ENCODE measurements at places on chromosomes 11 and 22.

DNA sequence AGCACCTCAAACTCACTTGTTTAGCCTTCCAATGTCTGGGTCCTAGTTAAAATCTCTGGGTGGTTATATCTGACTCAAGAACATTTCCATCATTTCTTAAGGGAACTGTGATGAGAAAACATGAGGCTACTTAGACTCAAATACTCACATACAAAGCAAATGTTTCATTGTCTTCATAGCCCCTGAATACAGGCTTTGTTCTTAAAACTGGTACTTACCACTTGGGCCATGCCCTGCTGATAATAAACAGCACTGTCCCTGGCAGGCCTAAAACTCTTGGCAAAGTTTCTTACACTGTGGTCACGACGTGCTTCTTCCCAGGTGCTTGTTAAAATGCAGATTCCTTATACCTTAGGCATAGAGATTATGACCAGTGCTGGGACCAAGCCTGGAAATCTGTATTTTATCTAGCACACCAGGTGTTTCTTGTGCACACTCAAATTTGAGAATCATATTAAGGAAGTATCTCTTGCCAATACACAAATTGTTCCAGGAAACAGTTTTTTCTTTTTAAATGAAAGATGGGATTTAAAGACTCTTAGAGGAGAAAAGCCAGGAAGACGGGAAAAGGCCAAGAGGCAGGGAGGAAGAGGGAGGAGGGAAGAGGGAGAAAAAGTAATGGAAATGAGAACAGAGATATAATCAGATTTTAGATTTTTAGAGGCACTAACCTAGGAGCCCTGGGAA is 287.9 kb upstream of the MPPED2 start:
- no peak for DNase-seq

DNA sequence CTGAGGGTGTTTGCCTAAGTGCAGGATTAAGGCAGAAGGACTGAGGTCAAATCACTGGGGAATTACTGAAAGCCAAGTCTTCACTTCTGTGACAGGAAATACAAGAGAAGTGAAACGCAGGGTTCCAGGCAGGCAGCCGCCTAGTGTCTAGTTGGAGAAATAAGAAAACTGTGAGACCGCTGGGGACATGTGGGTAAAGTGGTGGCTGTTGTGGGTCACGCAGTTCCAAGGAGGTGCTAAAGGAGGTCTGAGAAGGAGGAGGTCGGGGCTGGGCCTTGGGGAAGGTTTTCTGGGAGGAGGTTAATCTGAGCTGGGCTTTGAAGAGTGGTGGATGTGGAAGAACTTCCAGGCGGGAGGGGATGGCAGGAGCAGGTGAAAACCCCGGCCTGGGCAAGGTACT is 11.2 kb downstream of the MCM5 start:
- DNase-seq = peak; percentile 65

GRCh38 chr22:30695871-30696655 is 1.4 kb downstream of the OSBP2 start:
- no peak for DNase-seq

DNA sequence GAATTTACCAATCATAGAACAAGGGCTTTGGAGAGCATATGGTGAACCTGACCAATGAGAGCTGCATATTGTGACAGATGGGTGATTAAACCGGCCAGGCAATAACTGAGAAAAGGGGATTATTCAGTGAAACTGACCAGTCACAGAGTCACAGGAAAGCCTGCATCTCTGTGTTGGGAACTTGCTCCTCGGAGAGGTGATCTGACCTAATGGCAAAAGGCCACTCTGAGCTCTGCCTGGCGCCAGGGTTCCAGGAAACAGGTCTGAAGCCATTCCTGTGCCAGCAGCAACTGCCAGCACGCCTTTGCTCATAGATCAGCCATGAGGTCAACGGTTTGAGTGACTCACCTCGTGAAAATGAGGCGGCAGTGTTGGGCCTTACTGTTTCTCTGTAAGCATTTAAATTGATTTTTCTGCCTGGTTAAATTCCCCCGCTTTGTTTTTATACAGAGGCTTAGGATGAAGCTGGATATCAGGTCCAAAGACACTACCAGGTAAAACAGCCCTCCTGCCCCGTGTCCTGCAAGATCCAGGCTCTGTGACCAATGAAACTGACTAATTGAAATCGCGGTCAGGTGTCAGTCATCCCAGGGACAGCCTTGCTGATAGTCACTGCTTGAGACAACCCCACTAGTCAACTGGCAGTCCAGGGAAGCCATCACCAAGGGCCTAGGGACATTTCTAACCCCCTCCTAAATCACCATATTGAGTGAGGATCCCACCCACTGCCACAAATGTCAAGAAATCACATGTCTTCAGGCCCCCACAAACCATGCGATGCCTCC is 35.8 kb upstream of the MYOD1 start:
- DNase-seq = no peak

Data from inflammatory macrophage treated with lipopolysaccharide for 1 hour (primary cell).